ENCODE measurements at places on chromosomes 3 and 15. TPM values are rescaled to one million over a fixed set of nuclear protein-coding genes. Genes with fewer than 3 reads are reported as not detected.

DNA sequence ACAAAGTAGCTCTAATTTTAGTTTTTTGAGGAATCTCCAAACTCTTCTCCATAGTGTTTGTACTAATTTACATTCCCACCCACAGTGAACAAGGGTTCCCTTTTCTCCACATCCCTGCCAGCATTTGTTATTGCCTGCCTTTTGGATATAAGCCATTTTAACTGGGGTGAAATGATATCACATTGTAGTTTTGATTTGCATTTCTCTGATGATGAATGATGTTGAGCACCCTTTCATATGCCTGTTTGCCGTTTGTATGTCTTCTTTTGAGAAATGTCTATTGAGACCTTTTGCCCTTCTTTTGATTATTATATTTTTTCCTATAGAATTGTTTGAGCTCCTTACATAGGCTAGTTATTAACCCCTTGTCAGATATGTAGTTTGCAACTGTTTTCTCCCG, 239.9 kb upstream of the TPM1 start:
- no peak for DNase-seq

DNA sequence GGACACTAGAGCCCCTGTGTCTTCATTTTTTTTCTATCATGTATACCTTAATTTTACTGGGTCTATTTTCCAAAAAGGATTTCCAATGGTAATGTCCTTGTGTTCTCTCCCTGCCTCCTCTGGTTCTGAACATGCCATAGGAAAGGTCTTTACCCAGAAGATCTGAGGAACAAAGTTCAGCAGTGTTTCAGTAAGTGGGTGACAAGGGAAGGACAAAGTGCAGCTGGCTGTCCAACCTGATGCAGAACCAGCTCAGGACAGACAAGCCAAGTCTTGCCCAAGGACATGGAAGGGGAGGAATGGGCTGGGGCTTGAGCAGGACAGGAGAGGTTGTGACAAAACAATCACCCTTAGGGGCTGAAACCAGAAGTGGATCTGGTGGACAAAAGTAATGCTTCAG, 61.2 kb upstream of the STRIT1 start:
- DNase-seq: no peak

GRCh38 chr3:178002113-178002512, 534.1 kb upstream of the KCNMB2 start:
- DNase-seq: no peak

GRCh38 chr15:63600616-63601025, 3.4 kb downstream of the FBXL22 start:
- no peak for DNase-seq

DNA sequence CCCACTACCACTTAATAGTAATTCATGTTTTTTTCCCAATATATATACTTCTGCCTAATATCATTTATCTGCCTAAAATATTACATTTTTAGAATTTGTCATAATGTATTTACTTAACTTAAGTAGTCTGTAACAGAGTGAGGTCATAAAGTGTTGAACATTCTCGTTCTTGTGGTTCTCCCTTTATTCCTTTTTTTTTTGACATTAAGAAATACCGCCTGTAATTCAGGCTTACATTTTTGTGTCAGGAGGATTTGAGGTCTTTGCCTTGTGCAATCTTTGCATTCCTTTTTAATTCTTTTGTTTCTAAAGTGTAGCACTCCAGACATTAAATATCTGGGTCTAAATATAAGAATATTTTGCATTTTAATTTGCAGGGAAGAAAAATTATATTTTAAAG, 315.4 kb downstream of the PTPRG start:
- DNase-seq: no peak

GRCh38 chr3:8621872-8622271, 22.7 kb downstream of the SSUH2 start:
- no peak for DNase-seq

PRSS50 gene
- total RNA-seq: not detected

CD96 gene
- 5.0 TPM for total RNA-seq

LRRC3B gene
- total RNA-seq: 0.16 TPM

UROC1 gene
- not detected for total RNA-seq

AADAC gene
- total RNA-seq: 0.95 TPM

INSYN1 gene
- total RNA-seq: 0.95 TPM

DNA sequence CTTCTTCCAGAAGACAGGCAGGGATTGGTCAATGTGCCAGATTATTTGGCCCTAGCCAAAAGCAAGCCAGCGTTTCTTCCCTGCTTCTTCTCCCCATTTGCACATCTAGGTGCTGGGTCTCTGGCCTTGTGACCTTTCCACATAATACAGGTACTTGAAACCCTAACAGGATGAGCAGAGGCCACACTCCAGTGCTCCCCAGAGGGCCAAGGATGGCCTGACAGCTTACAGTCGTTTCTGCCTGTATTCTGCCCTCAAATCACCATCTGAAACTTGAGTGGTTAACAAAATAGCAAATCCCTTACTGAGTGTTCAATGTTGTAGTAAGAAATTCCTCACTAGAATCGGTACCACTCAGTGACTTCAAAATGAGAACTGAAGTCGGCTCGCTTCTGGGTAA, 29.1 kb downstream of the MKRN2 start:
- DNase-seq: no peak

- no peak for DNase-seq
Measured at GRCh38 chr3:89889386-89889785, 782.0 kb downstream of the EPHA3 start.

LRRN1 gene
- total RNA-seq: 0.32 TPM

GOLIM4 gene
- 46.2 TPM for total RNA-seq

MYO5C gene
- total RNA-seq: 12.8 TPM

- no peak for DNase-seq
Measured at GRCh38 chr15:83733206-83733605, 79.3 kb downstream of the ADAMTSL3 start.

- no peak for DNase-seq
Measured at GRCh38 chr3:166836836-166837235, 543.3 kb downstream of the ZBBX start.

DNA sequence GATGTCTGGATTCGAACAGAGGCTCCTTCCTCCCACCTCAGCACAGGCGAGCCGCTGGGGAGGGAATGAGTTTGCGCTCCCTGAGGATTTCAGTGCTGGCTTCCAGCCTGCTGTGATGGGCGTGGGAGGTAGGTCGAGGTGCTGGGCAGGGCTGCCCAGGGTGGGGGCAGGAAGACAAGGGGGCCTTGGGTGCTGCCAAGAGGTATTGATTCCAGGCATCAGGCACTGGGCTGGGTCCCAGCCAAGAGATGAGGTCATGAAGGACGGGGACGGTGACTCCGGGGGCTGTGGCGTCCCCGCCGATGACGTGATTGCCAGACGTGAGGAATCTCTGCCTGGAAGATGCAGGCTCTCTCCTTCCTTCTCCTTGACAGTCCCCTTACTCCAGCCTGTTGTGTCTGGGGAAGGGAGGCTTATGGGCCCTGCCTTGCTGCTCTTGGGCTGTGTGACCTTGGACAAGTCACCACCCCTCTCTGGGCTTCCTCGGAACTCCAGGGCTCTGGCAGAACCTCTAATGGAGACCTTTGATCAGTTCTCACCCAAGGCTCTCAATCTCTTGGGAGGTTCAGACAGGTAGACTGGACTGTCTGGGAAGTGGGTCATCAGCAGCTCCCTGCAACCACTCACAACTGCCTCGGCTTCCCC, 116.8 kb downstream of the FBLN2 start:
- no peak for DNase-seq

GRCh38 chr3:61454801-61455200, 106.6 kb upstream of the PTPRG start:
- DNase-seq: no peak

MEIS2 gene
- 44.3 TPM for total RNA-seq

SAXO2 gene
- total RNA-seq: 0.19 TPM

DNA sequence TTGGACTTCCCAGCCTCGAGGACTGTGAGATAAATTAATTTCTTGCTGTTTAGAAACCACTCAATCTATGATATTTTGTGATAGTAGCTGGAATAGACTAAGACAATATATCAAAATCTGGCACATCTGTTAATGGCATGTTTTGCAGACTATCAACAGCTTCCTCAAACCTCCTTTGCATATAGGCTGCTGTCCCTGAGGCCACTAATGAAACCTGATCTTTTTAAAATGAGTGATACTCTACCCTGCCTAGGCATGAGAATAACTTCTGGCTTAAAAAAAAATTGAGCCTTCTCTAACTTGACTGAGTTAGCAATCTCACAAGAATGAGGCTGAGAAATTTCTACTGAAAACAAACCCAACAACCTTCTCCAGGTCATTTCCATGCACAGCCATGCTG, 176.0 kb upstream of the CRBN start:
- DNase-seq: no peak

- no peak for DNase-seq
Measured at GRCh38 chr15:95365511-95366107, 964.9 kb upstream of the NR2F2 start.

- no peak for DNase-seq
Measured at GRCh38 chr3:160057331-160057730, 68.7 kb downstream of the IL12A start.

DNA sequence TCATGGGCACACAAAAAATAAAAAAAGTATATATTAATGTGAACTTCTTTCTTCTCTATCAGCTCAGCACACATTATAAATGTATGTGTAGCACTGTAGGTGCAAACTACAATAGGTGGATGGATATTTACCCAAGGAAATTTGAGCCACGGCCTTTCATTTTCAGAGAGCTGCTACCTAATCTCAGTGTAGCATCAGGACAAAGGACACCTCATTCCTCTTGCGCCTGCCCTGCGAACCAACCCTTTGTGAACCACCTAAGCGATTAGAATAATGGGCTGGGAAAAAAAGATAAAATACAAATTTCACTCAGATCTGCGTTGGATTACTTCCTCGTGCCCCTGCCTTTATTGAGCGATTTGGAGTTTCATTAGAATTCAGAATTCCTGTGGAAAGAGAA, 263.2 kb downstream of the NR2F2 start:
- DNase-seq: no peak
